ENCODE measurements at places on chromosomes 5 and 9. TPM values are rescaled to one million over a fixed set of nuclear protein-coding genes. Genes with fewer than 3 reads are reported as not detected.

DNA sequence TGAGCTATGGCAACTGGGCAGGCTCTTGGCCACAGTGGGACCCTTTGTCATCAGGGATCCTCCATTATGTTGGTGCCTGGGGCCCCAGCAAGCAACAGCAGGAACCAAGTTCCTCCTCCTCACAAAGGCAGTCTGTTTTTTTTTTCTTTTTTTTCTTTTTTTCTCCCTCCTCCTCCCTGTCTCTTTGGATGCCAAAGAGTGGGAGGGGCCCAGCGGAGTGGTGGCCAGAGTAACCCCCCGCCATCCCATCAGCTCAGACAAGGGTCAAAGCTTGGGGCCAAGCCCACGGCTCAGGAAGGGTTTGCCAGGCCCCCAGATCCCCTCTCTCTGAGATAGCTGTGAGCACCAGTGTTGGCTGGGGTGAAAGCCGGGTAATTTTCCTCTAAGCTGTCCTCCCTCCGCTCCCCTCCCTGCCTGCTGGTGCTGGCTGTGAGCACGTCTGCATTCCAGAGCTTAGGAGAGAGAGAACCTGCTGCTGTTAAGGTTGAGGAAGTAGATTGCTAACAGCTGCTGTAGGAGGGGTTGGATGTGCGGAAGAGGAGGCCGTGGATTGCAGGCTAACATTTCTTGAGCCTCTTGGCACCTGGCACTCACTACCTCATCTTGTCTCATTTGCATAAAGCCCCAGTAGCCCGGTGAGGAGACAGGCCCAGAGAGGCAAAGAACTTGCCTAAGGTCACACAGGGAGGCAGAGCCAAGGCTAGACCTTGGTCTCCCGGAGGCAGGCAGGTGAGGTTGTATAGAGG lies 21.2 kb downstream of the GSN start:
- DNase-seq, result peak; percentile 87

DNA sequence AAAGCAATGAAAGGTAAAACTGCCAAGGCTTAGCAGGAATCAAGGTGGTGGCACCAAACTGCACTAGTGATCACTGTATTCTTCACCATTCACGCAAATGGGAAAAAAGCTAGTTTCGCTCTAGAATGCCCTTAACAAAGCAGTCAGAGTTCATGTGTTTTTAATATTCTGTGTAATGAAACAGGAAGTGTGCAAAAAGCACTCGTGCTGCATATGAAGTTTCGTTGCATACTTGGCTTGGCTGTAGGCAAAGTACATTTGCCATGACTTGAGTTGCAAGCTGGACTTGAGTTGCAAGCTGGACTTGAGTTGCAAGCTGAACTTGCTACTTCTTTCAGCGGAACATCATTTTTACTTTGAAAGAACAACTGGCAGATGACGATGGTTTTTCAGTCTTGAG lies 55.4 kb downstream of the FOXI1 start:
- DNase-seq, result no peak

GRCh38 chr9:125272697-125273096 lies 11.1 kb downstream of the GAPVD1 start:
- no peak for DNase-seq

DNA sequence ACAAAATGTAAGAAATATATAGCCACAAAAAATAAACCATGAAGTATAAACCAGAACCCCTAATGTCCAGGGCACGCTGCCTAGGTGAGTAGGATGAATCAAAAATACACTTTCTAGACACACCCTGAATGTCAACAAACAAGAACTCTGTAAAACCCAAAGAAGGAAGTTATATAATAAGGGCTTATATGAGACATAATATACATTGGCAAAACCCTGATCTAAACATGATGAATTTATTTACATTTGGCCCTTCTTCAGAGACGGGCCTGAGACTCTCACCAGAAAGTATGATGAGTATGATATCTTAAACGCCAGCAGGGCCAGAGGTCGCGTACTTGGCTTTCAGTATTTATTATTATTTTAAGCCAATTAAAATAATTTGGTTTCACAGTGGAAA lies 125.1 kb upstream of the FST start:
- DNase-seq, result no peak

DNA sequence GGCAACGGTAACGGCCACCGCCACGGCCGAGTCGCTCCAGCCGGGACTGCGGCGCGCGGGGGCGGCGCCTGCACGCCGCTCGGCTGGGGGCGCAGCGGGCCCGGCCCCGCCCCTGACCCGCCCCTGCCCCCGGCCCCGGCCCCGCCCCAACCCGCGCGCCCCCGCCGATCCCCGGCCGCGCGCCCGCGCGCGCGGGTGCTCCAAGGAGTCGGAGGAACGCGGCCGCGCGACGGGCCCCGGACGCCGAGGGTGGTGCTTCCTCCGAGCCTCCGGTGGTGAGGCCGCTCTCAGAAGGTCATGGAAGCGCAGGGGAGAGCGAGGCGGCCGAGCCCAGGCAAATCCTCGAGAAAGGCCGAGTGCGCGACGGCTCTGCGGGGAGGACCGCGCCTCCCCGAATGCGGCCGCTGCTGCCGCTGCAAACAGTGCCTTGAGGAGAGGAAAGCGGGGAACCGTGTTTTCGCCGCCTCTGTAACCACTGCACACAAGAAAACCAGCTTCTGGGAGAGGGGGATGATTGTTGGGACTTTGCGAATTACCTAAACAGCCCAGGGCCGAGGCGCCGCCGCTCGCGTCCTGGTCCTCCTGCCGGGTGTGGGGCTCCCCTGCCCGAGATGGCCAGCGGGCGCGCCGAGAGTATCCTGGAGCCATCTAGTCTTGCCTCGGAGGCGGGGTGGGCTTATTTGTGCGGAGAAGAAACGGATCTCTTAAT lies at the start of gene LIFR:
Gene LIFR, minus strand, starts transcription at position 48 of the 709 bp plus-strand sequence. CDS start 25,999 bp downstream, outside the sequence.
- peak; percentile 91 for DNase-seq

GRCh38 chr9:131257266-131258025 lies 18.9 kb downstream of the FAM78A start:
- no peak for DNase-seq

GRCh38 chr5:83474991-83475390 lies 3.4 kb downstream of the VCAN start:
- DNase-seq, result no peak

SHISAL2B gene
- not detected for total RNA-seq

CDC20B gene
- total RNA-seq, result not detected
